Activated T-cell treated with anti-CD3 and anti-CD28 coated beads for 48 hours (primary cell): ENCODE measurements at places on chromosomes 2 and 18.

GRCh38 chr18:62637807-62638687 lies 77.3 kb upstream of the PHLPP1 start:
- peak; percentile 48 for DNase-seq

DNA sequence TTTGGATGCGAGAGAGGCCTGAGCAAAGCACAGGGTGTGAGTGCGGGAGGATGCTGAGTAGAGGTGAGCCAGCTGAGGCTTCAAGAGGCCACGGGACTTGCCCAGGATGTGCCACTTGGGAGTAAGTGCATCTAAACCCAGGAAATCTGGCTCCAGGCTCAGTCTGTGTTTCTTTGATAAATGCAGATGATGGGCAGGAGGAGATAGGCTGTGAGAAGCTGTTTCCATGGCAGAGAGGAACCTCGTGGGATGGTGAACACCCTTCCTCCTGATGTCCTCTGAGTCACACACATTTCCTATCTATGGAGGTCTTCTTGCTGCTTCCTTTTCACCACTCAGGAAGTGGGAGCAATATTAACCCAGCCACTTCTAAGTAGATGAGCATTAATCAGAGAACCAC lies 38.4 kb upstream of the CELF4 start:
- no peak for DNase-seq

GRCh38 chr2:212831671-212832199 lies 293.1 kb upstream of the ERBB4 start:
- no peak for DNase-seq

GRCh38 chr2:3618367-3618766 lies 23.5 kb downstream of the COLEC11 start:
- DNase-seq, result no peak

- no peak for DNase-seq
Observed at GRCh38 chr18:33181016-33181415, 259.5 kb downstream of the CCDC178 start.

- no peak for DNase-seq
Observed at GRCh38 chr2:120245520-120246332, 6.9 kb upstream of the RALB start.

DNA sequence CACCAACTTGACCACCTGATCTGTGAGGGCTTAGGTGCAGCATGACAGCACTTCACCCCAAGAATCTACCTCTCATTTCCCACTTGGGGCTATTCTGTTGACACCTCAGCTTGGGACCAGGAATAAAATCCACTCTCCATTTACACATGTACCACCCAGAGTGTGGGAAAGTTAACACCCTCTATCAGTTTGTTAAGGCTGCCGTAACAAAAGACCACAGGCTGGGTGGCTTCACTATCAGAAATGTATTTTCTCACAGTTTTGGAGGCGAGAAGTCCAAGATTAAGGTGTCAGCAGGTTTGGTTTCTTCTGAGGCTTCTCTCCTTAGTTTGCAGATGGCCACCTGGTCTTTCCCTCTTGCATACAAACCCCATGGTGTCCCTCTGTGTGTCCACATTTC lies 277.7 kb upstream of the ERBB4 start:
- no peak for DNase-seq

DNA sequence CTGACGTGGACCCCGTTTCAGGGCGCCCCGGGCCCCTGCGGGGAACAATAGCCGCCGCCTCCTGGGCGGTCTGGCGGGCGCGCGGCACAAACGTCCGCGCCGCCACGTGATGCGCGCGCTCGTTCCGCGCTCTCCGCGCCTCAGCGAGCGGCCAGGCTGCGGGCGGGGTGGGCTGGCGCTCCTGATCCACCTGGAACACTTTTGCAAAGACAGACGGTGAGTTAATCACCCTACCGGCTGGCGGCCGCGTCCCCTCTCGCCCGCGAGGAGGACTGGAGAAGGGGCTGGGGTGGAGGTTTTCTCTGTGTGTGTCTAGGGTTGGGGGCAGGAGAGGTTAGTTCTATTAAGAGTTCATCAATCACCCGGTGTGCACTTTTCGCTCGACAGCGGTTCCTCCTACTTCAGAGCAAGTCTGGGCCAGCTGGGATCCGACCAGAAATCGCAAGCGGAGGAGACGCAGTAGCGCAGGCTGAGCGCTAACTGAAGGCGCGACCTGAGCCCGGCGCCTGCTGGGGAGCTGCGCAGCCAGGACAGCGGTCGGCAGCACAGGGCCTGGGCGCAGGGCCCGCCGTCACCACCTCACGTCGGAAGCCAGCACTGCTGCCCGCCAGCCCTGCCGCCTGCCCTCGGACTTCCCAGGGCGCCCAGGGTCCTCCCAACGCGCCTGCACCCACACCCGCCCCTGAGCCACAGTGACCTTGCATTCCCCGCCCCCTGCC lies 10.3 kb upstream of the HOXD1 start:
- DNase-seq, result no peak

GRCh38 chr2:140270224-140270623 lies 1490.0 kb upstream of the NXPH2 start:
- no peak for DNase-seq

DNA sequence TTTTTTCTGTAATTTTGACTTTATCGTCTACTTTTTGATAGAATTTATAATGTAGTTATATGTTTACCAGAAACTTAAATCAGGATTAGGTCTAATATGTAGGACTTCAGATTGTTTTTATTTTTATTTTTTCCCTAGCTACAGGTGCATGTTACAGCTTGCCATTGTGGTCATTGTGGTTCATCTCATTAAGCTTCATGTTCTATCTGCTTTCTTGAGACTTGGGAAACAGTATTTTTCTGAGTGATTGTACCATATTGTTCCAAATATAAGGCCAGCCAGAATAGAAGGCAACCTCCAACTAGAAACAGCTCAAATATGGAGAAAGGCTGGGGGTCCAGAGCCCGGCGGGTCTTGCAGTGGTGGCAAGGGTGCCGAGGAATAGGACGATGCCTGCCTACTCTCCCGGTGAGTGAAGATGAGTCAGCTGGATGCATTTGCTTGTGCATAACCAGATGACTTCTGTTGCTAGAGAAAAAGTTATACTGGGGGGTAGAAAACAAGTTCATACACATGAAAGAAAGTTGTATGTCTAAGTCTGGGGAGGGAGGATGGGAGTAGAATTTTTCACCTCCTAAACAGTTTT lies 188.4 kb downstream of the CCDC85A start:
- DNase-seq, result no peak

GRCh38 chr18:48605408-48605845 lies 66.6 kb downstream of the CTIF start:
- no peak for DNase-seq

- no peak for DNase-seq
Observed at GRCh38 chr2:65388051-65388531, 44.3 kb downstream of the SPRED2 start.

GRCh38 chr2:18209934-18210639 lies 331.6 kb downstream of the KCNS3 start:
- no peak for DNase-seq

- no peak for DNase-seq
Observed at GRCh38 chr18:78643004-78643403, 336.6 kb upstream of the SALL3 start.

DNA sequence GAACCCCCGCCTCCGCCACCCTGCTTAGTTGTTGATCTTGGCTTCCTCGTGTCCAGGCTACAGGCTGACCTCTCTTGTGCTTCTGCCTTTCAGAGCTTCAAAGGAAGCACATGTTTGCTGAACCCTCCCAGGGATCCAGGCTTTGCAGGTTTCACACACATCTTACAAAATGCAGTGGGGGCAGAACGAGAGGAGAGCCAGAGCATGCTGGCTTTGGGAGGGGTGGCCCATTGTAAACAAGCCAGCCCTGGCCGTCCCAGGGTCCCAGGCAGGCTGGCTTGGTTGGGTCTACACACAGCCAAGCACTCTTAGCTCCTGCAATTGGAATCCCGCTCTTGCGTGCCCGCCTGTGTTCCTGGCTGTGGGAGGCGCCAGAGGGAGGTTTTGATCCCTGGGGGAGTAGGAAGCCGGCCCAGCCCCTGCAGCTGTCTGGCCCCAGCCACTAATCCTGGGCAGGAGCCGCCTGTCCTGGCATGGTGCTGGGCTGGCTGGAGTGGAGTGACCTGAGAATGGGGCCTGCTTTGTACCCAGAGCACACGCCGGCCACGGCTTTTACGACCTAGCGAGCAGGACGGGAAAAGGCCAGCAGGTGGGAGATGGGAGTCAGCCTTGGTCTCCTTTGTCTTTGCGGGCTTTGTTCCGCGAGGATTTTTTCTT lies 53.9 kb downstream of the SH3BP4 start:
- DNase-seq, result no peak

DNA sequence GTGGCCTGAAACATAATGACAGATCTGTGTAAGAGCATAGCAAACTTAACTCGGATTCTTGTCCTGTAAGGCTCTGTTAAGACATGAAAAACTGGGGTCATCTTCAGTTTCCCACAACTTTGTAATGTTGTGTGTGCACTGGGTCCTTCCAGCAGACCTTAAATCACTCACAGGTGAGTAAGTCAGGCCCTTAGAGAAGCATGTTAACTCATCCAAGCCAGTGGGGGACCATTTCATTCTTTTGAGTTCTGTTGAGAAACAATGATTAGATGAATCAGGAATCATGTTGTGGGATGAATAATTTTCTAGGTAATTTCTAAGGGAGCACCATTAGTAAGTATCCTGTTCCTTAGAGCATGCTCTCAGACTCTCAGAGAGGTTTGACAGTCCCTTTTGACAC lies 167.1 kb downstream of the ESCO1 start:
- DNase-seq, result no peak

- DNase-seq, result peak; percentile 73
Observed at GRCh38 chr2:196239622-196240587, 68.5 kb upstream of the STK17B start.

- no peak for DNase-seq
Observed at GRCh38 chr2:157784169-157784822, 91.8 kb downstream of the ACVR1 start.

DNA sequence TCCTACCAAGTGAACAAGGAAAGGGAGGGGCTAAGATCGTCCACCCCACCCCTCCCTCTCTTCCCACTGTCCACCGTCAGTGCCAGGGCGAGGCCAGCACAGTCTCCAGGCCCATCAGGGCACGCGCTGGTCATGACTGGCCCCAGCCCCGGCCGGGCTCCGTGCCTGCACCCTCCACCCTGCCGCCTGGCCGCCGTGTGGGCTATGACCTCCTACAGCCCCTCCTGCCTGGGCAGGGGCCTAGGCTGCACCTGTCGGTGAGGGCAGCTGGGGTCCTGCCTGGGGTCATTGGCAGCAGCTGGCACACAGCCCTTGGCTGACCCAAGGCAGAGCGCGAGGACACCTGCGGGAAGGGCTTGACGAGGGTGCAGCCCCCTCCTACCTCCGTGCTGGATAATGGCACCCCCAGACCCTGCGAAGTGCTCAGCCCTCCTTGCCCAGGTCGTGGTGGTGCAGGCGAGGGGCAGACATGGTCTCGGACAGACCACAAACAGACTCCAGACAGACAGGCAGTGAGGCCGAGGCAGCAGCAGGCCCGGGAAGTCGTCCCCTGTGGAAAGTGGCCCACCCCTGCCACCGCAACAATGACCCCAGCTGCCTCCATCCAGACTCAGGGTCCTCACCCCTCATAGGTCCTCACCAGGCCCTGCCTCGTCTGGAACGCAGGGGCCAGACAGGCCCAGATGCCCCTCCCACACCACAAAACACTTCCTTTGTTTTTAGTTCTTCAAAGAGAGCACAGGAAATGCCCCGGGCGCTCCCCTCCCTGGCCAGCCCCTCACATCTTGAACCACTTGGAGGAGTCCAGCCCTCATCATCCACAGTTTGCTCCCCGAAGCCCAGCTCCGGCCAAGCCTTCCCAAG lies 43.1 kb upstream of the GPC1 start:
- no peak for DNase-seq

- DNase-seq, result no peak
Observed at GRCh38 chr2:124797049-124797448, 772.0 kb downstream of the CNTNAP5 start.

- no peak for DNase-seq
Observed at GRCh38 chr2:8219631-8220355, 462.1 kb upstream of the ID2 start.

DNA sequence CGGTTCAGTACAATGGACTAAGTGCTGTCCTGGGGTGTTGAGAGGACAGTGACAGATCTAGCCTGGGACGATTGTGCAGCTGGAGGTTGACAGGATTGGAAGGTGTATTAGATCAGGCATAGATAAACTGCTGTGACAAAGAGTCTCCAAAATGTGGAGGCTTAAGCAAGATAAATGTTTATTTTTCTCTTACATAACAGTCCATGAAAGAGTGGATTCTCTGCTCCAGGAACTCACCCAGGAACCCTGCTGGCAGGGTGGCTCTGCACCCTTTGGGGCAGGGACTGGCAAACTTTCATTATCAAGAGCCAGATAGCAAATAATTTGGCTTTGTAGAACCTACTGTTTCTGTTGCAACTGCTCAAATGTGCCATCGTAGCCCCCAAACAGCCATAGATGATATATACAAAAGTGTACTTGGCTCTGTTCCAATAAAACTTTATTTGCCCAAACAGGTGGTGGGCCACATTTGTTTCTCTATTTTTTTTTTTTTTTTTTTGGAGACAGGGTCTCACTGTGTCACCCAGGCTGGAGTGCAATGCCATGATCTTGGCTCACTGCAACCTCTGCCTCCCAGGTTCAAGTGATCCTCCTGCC lies 9.7 kb downstream of the HRH4 start:
- no peak for DNase-seq

GRCh38 chr2:48461721-48462120 lies 68.2 kb upstream of the STON1 start:
- DNase-seq, result no peak

GRCh38 chr2:30747206-30747605 lies 60.0 kb downstream of the CAPN13 start:
- no peak for DNase-seq

DNA sequence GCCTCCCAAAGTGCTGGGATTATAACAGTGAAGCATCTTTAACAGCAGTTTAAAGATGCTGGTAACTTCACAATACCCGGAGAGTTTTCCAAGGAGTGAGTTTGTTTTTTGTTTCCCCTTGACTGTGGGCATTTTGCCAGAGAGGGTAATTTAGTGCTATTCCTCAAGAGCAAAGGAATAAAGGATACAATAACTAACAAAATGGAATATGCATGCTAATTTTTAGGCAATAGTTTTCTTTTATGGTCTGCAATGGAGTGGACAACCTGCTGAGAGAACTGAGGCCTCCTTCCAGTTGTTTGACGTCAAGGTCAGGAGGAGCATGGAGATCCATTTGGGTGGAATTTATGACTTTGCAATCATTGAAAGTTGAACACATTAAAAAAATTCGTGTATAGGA lies 15.9 kb upstream of the GREB1 start:
- DNase-seq, result no peak

DNA sequence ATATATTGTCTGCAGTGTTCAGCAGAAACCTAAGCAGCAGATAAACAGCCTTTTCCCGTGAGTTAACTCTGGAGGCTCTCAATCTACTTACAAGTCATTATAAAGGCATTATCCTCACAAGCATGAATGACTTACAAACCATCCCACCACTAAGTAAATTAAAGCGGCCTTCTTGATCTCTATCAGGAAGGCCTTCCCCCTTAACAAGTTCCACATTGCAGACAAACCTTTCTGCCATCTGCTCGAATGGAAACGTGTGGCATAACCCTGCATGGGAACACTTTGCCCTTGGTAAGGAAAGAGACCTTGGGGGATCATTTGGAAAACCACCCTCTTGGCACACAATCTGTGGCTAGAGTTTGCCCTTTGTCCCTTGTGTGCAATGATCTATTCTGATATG lies 199.5 kb downstream of the OSR1 start:
- DNase-seq, result no peak

- DNase-seq, result no peak
Observed at GRCh38 chr2:237616734-237617586, 10.4 kb upstream of the LRRFIP1 start.
